ENCODE measurements at places on chromosomes 3 and 15.

DNA sequence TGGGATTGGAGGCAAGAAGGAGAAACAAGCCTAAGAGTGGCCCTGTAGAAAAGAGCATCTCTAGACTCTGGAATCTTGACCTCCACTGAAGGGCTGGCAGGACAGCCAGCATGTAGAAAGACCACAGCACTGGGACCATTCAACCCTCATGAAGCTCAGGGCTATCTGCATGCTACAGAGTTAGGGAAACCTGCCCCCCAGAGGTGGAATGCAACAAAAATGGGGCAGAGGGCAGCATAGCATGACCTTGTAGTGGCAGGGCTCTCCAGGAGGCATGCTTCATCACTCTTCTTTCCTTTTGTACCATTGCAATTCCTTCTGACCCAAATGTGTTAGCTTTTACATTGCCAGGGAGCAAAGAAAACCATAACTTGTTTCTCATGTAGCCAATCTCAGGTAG, 445.4 kb downstream of the EPHB1 start:
- no peak for DNase-seq

DNA sequence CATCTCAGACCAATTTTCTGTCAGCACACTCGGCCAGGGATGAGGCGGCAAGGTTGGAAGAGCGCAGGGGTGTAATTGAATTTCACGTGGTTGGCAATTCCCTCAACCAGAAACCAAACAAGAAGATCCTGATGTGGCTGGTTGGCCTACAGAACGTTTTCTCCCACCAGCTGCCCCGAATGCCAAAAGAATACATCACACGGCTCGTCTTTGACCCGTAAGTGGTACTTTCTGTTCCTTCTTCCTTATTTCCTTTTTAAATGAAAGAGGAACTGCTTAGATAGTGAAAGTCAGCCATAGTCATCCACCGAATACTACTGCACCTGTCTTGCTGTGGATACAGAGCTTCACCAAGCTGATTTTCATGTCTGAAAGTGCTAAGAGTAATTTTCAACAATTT, 60.1 kb downstream of the SGO1 start:
- DNase-seq: no peak

- DNase-seq: no peak
Measured at GRCh38 chr3:101848326-101848725, 988 bp upstream of the NFKBIZ start.

DNA sequence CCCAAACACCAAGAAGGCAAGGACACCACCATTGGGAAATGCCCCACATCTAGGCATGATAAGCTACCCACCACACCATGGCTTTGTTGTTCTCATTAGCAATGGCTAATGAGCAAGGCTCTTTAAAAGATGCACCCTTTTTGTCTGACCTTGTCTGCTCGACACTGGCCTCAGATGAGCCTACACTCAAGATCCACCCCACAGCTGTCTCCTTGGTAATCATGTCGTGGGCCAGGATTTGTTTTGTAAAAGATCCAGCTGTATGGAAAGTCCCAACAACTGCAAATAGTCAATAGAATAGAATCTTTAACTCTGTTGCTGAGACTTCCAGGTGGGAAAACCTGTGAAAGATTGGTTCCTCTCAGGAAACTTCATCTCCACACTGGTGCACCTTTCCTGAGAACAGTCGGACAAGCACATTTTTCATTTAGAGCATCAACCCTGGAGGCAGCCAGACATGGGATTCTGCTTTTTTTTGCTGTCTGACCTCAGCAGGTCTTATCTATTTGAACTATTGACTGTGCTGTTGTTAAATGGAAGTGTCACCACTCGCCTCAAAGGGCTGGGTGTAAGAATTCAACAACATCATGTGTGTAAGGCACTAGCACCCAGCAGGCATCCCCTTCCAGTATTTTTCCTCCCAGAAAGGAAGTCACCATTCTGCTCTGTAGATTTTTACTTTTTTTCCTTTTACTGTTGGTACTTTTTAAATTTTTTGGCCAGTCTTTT, 35.5 kb downstream of the DUT start:
- no peak for DNase-seq

DNA sequence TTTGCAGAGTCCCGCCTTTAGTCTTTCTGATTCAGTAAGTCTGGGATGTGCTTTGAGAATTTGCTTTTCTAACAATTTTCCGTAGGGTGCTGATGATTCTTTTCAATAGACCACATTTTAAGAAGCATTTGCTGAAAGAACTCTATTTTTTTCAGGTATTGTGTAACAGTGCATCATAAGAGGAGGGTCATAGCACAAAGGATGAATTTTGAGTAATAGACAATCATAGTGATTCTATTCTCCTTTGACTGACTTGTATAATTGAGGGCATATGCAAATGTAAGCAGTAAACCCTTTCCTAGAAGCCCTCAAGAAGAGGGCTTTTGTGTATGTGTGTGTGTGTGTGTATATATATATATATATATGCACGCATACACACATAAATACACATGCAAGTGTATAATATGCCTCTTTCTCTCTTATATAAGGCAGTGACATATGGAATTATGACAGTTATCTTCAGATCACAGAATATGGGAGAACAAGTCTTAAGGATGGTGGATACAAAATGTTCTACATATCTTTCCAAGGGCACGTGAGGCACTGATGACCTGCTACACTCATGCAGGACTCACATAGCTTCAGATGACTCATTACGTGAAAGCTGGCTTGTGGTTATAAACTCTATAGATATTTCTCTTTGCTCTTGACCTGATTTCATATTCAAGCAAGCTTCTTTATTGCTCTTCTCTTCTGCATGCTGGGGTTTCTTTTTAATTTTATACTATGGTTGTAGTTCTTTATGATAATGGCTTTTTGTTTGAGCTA, 6.5 kb upstream of the PLSCR1 start:
- no peak for DNase-seq

DNA sequence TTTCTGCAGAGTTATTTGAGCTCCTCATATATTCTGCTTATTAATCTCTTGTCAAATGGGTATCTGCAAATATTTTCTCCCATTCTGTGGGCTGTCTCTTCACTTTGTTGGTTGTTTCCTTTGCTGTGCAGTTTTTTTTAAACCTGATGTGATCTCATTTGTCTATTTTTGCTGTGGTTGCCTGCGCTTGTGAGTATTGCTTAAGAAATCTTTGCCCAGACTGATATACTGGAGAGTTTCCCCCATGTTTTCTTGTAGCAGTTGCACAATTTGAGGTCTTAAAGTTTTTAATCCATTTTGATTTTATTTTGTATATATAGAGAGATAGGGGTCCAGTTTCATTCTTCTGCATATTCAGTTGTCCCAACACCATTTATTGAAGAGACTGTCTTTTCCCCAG, 102.3 kb downstream of the POLQ start:
- no peak for DNase-seq

Measured in NCI-H446 treated with DMSO at 0.1 percent for 48 hours (cell line).